T-helper 2 cell (primary cell): ENCODE measurements at places on chromosomes 11 and 22.

GRCh38 chr22:37021710-37022482 lies 2.4 kb downstream of the MPST start:
- peak; percentile 42 for DNase-seq

GRCh38 chr11:122308226-122308625 lies 192.2 kb upstream of the BLID start:
- no peak for DNase-seq

DNA sequence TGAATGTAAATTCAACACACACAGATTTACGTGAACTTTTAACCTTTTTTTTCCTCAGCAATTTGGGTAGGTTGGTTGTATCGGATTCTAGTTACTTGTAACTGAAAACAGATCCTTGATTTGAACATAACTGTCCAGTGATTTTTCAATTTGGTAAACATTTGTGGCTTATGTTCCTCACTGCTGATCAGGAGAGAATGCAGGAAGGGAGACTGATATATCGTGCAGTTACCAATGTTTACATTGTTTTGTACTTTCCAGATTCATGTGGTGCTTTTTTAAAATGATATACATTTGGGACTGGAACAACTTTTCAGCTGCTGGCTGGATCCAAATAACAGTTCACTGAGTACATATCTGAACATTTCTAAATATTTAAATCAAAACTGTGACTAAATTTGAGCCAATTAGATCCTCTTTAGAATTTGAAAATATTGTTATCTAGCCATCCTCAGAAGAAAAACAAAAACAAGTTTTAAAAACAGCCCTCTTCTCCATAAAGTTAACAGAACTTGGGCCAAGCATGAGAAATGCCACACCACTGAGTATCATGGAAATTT lies 84.3 kb upstream of the MTMR2 start:
- DNase-seq = no peak

DNA sequence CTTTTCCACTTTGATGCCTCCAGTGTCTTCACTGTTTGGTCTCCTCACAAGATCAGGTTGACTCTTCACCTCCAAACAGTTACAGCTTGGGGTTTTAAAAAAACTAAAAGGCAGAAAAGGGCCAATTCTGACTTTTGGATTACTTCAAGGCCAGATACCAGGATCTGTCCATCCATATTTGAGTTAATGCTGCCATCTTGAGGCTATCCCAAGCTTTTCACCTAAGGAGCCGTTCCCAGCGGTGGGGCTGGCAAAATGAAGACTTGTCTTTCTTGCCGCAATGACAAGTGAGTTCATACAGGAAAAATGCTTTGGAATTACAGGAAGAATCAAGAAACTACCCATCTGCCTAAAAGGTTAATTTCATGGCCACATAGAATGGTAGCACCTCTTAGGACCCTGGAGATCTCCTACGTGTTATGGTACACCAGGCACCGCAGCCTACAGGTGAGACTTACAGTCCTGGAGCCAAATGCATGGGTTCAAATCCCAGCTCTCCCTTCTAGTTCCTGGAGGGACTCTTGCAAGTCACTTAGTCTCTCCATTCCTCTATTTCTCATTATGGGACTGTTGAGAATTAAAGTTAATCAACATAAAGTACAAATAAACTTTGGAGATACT lies 6.0 kb upstream of the OR5B21 start:
- DNase-seq = no peak

GRCh38 chr11:129998107-129998506 lies 4.5 kb downstream of the PRDM10 start:
- no peak for DNase-seq

- no peak for DNase-seq
Measured at GRCh38 chr11:105573091-105573490, 36.8 kb upstream of the GRIA4 start.

- DNase-seq = no peak
Measured at GRCh38 chr11:60515144-60515855, at the start of gene MS4A13. MS4A13 (plus strand) TSS chr11:60515392; CDS start chr11:60518084, 2,692 bp downstream.

DNA sequence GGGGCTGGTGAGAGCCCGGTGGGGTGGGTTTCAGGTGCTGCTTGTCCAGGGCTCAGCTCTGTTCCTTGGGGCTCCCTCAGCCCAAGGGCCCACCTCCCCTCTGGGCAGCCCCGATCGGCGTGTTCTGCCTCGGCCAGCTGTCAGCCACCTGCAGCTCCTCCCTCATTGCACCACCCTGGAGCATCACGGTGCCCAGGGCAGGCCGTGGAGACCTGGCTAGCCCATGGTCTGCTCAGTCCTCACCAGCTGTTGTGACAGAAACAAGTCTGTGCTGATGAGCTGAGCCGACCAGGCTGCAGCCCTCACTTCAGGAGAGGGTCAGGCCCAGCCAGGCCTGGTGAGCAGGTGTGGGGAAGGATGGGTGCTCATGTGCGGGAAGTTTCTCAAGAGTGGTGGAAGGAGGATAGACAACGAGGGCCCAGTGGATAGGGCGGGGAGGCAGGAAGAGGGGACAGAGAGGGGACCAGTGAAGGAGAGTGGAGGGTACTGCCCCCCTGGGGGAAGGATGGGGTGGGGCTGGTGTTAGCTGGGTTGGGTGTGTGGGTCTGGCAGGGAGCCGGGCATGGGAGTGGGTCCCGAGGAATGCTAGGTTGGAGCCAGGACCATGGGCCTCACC lies 16.5 kb upstream of the RTN4R start:
- no peak for DNase-seq

- DNase-seq = no peak
Measured at GRCh38 chr11:35618497-35619115, 346 bp downstream of the FJX1 start.

DNA sequence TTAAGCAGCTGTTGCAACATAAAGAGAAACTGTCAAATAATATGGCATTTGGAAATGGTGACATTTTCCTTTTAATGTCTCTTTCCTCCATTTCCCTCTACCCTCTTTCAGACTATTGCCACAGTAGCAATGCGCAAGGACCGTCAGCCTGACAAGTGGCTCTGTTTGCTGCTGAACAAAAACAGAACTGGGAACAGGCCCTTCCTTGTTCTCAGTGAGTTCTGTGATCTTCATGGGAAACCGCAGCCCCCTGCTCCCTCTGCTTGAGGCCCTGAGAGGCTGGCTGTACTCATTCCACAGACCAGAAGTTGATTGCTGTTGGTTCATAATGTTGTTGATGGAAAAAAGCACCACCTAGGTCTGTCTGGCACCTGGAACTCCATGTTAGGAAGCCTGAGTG lies 559.7 kb downstream of the OPCML start:
- no peak for DNase-seq

- no peak for DNase-seq
Measured at GRCh38 chr11:115663790-115664189, 159.6 kb upstream of the CADM1 start.

GRCh38 chr11:69521457-69521856 lies 40.0 kb downstream of the LINC01488 start:
- DNase-seq = no peak

- no peak for DNase-seq
Measured at GRCh38 chr11:124748481-124749343, 3.3 kb downstream of the VSIG2 start.

DNA sequence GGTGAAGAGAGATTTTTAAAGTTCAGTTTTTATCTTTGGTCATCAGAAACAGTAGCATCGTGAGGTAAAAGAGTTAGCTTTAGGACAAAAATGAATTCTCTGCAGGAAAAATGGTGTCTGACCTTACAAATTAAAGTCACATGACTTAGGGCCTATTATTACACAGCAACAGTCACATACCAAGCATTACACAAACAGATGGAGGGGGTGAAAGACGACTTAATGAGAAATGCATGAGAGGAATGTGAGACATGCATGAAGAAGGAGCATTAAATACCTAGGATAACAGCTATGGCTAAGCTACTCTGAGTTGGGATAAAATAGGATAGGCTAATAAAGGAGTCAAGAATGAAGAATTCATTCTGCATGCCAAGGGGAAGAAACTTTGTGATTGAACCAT lies 77.5 kb downstream of the BLID start:
- DNase-seq = no peak

GRCh38 chr11:74462631-74463030 lies 4.7 kb downstream of the KCNE3 start:
- no peak for DNase-seq

DNA sequence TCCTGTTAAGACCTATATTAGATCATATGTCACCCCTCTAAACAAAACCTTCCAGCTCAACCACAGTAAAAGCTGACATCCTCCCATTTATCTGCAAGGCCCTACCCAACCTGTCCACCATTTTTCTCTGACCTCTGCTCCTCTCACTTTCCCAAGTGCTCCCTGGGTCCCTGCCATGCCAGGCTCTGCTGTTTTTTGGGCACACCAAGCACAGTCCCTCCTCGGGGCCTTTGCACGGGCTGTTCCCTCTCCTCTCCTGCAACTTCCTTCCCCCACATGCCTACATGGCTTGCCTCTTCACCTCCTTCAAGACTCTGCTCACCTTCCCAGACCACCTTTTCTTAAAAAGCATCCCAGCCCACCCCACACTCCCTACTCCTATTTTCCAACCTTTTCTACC lies 9.8 kb downstream of the TST start:
- DNase-seq = no peak

DNA sequence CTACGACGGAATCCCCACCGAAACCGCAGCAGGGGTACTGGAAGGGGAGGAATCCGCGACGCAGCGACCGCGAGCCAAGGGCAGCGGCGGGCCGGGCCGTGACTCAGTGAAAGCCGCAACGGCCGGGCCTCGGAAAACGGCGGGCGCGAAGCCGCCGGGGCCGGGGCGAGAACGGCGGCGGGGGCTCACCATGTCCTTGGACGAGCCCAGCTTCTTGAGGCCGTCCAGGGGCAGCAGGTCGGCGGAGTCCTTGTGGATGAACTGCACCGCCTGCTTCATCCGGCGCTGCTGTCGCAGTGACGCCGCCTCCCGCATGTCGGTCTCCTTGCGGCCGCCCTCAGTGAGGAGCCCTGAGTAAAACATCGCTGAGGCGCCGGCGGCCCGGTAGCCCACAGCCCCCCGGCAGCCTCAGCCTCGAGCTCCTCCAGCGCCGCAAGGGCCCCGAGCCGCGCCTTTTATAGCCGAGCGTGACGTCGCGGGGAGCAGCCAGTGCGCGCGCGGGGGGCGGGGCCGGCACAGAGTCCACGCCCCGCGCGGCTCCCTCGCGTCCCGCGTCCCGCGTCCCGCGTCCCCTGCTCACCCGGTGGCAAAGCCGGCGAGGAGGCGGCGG lies at the start of gene NRIP3:
TSS of gene NRIP3 (minus strand) at position 429 of the 610 bp plus-strand sequence. CDS start at position 363, 66 bp downstream.
- peak; percentile 76 for DNase-seq

DNA sequence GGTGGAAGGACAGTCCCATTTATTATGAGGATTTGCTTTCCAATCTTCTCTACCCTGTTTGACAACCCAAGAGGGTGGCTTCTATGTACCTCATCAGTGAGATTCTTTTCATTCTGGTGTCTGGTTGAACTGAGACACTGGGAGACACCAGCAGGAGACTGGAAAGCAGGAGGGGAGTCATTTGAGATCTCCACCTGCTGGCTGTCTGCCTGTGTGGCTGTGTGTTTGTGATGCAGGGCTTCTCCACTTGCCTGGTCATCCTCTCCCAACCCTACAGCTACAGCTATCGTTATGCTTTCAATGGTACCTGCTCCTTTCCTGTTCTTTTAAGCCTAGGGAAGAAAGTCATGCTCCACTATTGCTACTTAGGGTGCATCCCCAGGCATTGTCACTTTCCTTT lies 48.6 kb downstream of the MRGPRX1 start:
- DNase-seq = no peak

- no peak for DNase-seq
Measured at GRCh38 chr11:877565-877964, 33.0 kb downstream of the CHID1 start.

GRCh38 chr11:10294290-10294953 lies 403 bp upstream of the SBF2 start:
- DNase-seq = no peak

DNA sequence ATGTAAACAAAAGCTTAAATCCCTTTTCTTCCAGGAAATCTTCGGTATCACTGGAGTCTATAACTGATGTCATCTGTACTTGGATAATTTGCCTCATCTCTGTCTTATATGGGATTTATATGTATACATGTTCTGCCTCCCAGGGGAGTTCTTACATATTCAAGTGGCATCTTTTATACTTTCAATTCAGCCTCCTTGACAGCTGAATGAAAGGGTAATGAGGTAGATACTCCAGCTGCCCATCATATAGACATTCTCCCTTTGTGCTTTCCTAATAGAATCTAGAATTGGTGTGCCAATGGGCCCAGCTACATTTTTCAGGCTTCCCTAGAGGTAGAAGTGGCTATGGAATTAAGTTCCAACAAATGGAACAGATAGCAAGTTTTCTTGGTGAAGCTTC lies 223.8 kb downstream of the LRRC4C start:
- no peak for DNase-seq

- DNase-seq = no peak
Measured at GRCh38 chr11:113377681-113378412, 9.7 kb upstream of the ANKK1 start.
